CD4-positive, alpha-beta T cell treated with Interleukin-4 for 4 hours (primary cell): ENCODE measurements at places on chromosomes 12 and 14.

GRCh38 chr14:63939006-63939270 lies 86.1 kb downstream of the SYNE2 start:
- DNase-seq, result no peak

GRCh38 chr12:28413460-28414109 lies 223.3 kb downstream of the CCDC91 start:
- no peak for DNase-seq

GRCh38 chr14:103131580-103131979 lies 8.3 kb downstream of the TNFAIP2 start:
- DNase-seq, result no peak

DNA sequence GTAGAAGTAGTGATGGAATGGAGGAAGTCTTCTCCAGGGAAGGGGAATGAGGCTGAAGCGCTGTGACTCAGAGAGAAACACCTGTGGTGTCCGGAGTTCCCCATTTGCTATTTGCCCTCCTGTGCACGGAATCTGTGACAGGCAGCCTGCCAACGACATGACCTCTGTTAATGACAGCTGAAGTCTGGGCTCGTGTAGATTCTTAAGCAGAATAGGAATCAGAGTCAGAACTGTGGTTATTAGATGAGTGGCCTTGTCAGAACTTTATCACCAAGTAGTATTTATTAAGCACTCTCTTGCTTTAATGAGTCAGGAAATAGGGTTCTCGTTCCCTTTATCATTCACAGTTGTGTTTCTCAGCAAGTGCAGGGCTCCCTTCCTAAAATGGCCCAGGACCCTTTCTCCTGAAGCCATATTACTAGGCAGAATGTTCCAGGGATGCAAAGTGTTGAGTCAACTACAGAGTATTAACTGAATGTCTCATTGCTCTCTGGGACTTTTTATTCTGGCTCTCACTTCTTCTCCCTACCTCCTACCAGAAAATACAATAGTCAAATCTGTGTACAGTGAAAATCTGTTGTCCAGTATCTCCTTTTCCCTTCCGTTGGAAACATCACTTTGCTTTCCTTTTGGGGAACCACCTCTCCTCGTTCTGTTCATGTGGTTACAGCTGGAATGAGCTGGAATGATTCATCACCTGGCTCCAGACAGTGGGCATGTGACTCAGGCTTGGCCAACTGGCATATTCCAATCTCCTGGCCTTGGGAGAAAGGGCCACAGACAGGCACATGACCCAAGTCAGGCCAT lies 77.8 kb upstream of the MAX start:
- peak; percentile 41 for DNase-seq

GRCh38 chr14:61549425-61549824 lies 145.9 kb upstream of the HIF1A start:
- no peak for DNase-seq

GRCh38 chr12:65195387-65196055 lies 26.1 kb downstream of the LEMD3 start:
- no peak for DNase-seq

GRCh38 chr12:43805149-43805859 lies 813 bp downstream of the TWF1 start:
- DNase-seq, result peak; percentile 11

- no peak for DNase-seq
These were observed 1204.8 kb downstream of the GALC start for GRCh38 chr14:86788224-86788623.

- DNase-seq, result no peak
These were observed 137.9 kb upstream of the CPSF6 start for GRCh38 chr12:69101505-69101904.

DNA sequence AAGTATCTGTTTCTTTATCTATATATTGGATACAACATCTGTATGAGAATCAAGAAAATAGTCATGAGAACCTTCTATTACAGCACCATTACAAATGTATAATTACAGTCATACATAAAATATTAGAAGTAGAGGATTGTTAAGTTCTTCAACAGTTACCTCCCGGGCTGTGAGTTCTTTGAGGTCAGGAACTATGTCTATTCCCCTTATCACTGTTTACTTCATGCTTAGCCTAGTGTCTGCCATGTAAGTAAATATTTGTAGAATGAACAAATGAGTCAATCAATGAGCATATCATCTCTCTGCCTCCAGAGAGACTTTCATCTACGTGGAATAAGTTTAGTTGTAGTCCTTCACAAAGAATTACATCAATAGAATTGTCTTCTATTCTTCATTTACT lies 47.2 kb downstream of the PUS7L start:
- DNase-seq, result no peak

GRCh38 chr12:77256956-77257355 lies 191.6 kb upstream of the E2F7 start:
- no peak for DNase-seq

GRCh38 chr12:50242751-50243191 lies 40.5 kb downstream of the LIMA1 start:
- no peak for DNase-seq

DNA sequence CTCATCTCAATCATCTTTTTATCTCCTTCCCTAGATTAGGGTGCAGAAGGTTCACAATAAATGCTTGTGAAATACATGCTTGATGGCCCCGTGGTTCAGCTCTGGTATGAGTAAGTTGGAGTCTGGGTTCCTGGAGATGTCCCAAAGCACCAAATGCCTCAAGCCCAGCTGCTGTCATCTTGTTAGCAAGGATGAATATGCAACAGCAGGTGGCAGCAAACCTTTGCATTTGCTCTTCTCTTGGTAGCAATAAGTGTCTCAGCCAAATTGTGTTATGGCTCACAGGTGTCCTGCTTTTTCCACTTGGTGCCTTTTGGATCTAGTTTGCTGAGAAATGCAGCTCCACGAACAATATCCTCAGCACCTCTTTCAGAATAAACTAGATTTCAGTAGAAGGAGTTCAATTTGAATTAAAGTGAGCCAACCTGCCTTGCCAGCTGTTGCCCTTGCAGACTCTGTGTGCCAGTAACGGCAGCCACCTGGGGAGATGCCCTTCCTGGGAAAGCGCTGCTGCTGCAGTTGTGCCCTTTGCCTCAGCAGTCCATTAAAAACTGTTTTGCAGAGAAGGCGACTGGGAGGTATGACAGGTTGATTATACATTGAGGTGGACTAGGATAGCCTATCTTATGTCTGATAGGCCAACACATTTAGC lies 417.3 kb downstream of the SNAPC1 start:
- DNase-seq, result peak; percentile 6

- DNase-seq, result no peak
These were observed 13.8 kb downstream of the MSRB3 start for GRCh38 chr12:65292241-65292640.

DNA sequence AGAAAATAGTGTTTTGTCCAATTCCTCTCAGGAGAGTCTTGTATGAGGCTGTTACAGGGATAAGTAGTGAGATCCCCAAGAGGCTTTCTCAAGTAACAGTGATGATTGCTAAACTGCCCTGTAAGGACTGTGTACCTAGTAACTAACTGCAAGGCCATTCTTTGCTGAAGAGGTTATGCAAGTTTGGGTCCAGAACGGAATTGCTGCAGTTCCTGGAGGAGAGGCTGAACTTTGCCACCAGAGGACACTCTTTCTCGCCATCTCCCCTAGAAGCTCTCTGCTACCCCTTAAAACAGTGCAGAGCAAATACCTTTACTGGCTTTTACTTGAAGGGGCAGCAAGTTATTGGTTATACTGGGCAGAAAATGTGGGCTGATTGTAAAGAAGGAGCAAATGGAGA lies 180.0 kb downstream of the RBM19 start:
- no peak for DNase-seq

DNA sequence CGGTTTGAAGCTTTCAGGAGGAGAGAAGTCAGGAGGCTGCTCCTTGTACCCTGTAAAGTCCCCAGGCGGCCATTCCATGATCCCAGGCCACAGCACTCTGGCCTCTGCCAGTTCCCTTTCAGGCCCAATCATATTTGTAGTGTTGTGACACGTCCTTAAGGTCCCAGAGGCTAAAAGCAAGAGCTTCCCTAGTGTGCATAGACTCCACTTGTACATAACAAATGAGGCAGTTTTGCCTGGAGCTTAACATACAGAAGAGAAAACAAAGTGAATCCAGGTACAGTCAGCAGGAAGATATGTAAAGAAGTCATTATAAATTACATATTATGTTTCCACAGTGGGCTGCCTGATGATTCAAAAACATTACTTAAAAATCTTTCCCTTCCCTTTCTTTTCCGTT lies 81.1 kb upstream of the RPH3A start:
- DNase-seq, result no peak

DNA sequence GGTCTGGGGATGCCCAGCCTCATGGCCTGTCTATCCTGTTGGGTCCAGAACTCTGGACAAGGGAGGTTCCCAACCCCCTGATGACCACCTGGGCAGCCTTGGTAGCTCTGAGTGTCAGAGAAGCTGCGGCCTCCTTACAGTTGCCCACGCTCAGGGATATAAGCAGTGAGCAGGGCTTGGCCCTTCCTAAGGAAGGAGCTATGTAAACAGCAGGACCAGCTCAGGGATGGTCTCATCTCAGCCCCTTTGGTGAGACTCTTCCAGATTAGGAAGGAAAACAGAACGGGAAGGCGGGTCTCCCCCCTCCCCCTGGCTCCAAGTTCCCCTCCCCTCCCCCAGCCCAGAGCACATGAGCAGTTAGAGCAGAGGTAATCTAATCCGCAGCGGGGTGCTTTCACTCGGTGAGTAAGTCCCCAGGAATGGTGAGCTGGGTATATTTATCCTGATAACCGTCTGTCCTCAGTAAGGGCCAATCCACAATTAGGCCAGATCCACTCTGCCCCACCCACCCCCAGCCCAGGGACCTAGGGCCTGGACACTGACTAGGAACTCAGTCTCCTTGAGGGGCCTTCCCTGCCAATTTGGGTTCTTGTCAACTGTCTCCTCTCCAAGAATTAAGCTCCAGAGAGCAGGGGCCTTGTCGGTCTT lies 29.5 kb upstream of the RPLP0 start:
- DNase-seq, result no peak

DNA sequence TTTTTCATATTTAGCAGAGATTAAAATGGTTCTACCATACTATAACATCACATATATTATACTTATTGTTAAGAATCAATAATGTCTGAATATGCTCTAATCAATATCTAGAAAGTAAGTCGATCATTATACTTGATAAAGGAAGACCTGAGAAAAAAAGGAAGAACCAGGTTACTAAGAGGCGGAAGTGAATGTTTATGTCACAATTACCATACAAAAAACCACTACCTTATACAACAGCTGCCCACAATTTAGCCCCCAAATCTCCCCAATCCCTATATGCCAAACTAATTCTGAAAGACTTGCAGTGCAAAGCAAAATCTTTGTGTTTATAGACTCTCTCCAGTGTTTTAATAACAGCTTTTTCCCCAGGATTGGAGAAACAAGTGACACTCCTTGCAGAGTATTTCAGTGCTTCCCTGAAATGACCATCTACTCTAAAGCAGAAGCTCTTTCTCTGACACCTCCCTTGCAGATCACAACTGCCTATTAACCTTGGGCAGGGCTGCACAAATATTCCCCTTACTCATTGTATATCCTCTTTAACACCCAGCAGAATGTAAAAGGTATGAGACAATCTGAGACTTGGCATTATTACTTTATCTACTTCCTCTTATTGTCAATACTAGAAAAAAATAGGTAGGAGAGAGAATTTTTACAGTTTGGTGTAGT lies 12.7 kb upstream of the SLC2A3 start:
- DNase-seq, result no peak

- DNase-seq, result peak; percentile 86
These were observed 369 bp downstream of the DEPDC4 start for GRCh38 chr12:100266585-100266834.

- no peak for DNase-seq
These were observed 83.6 kb downstream of the WNK1 start for GRCh38 chr12:835754-836518.

DNA sequence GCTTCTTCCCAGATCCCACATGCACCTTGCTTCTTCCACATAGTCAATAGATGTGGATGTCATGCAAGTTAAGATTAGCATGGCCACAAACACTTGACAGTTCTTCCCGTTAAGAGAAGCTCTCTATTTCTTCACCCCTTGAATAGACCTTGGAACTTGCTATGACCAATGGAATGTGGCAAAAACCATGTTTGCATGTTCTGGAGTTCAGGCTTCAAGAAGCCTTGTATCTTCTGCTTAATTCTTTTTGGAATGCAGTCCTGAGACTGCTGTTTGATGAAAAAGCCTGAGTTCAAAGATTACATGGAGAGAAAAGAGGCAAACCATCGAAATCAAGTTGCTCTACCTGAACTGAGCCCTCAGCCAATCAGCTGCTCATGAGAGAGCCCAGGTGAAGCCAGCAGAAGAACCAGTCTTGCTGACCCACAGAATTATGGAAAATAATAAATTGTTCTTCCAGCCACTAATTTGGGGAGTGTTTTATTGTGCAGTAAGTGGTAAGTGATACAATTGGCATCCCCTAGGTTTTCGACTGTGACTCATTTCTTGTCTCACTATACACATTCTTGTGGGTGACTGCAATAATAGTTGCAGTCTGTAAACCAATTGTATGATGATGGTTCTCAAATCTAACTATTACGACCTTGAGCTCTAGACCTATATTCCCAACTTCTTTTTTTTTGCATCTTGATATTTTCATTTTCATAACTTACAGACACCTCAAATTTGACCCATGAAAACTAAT lies 12.6 kb downstream of the RASSF9 start:
- DNase-seq, result no peak

DNA sequence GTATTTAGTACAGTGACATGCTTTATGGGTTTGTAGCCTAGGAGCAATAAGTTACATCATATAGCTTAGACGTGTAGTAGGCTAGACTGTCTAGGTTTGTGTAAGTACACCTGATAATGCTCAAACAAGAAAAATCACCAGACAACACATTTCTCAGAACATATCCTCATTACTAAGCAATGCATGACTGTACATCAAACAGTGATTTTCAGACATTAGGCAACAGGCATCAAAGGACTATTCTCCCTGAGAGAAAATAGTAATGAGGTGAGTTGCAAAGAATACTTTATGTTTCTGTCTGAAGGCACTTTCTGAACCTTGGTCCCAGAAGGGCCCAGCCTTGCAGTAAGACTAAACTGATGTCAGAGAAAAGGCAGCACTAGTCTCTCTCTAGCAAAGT lies 48.4 kb upstream of the SYT10 start:
- no peak for DNase-seq

GRCh38 chr12:105409801-105410471 lies 79.4 kb downstream of the C12orf75 start:
- DNase-seq, result no peak

GRCh38 chr12:4648104-4648500 lies 749 bp downstream of the AKAP3 start:
- no peak for DNase-seq

- no peak for DNase-seq
These were observed 4.4 kb upstream of the NPAS3 start for GRCh38 chr14:32934073-32934880.

DNA sequence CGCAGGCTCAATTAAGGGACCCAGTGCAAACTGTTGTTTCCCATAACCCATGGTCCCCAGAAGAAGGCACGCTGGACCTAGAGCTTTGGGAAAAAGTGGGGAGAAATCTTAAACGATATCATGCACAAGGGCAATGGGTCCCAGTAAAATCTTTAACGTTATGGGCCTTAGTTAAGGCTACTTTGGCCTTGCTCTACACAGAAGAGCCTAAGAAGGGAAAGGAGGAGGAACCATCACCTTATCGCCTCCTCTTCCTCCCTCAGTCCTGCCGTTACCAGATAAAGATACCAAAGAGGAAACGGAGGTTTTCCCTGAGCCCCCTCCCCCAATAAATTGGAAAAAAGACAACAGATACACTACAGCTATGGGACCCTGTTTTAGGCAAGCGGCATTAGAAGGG lies 116.9 kb downstream of the PPHLN1 start:
- no peak for DNase-seq

GRCh38 chr12:64010069-64010686 lies 165.7 kb downstream of the SRGAP1 start:
- no peak for DNase-seq
